ENCODE measurements at places on chromosomes 13 and 19.
A peak's percentile ranks its signal among the peaks of the same experiment; 100 is the strongest.

GRCh38 chr19:28349604-28350003, 863.3 kb downstream of the UQCRFS1 start:
- DNase-seq = no peak

DNA sequence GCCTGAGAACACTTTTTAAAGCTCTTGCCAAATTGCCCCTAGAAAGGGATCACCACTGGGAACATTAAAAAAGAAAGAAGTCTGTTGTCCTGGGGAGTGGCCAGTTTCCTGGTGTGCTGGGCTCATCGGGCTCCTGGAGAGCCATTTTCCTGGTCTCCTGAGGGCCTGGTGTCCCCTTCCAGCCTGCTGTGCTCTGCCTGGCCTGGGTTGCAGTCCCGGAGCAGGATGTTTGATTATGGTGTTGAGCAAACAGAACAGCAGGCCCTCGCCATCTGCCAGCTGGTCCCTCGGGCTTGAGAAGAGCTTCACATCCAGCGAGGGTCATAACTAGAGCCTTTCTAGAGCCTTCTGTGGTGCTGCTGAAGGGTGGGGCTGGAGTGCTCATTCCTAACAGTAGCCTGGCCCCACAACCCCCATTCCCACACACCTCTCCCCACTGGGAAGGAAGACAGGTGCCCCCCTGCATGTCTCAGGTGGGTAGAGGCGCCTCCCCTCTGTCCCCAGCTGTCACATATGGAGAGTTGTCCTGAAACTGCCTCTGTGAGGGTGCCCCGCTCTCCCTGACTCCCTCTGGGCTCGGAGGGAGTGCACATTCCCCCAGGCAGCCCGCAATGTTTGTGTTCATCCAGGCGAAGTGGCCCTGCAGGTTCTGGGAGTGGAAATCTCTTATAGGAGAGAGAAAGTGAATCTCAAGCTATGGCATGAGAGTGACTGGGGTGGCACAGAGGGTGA, 151.1 kb downstream of the SIPA1L3 start:
- no peak for DNase-seq

GRCh38 chr19:3984584-3984907, 717 bp downstream of the EEF2 start:
- DNase-seq = no peak

DNA sequence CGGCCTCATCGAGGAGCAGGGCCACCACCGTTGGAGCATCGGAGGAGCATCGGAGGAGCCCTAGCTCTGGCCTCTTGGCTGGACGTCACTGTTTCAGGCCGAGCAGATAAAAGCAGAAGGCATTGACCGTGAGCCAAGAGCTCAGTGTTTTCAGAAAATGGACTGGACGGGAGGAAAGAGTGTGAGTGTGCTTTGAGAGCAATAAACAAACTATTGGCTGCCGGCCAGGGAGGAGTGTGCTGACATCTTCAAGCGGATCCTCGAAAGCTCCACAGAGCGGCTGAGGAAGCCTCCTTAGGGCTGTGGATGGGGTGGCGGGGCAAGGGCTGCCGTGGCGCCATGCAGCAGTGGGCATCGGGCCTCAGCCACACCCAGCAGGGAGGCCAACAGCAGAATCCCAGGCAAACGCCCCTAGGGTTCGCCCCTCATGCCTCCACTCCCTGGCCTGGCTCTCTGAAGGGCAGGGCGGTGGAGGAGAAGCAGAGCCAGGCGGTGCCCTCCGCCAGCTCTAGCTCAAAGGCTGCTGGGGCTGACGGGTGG, 41.8 kb downstream of the IRS2 start:
- no peak for DNase-seq

DNA sequence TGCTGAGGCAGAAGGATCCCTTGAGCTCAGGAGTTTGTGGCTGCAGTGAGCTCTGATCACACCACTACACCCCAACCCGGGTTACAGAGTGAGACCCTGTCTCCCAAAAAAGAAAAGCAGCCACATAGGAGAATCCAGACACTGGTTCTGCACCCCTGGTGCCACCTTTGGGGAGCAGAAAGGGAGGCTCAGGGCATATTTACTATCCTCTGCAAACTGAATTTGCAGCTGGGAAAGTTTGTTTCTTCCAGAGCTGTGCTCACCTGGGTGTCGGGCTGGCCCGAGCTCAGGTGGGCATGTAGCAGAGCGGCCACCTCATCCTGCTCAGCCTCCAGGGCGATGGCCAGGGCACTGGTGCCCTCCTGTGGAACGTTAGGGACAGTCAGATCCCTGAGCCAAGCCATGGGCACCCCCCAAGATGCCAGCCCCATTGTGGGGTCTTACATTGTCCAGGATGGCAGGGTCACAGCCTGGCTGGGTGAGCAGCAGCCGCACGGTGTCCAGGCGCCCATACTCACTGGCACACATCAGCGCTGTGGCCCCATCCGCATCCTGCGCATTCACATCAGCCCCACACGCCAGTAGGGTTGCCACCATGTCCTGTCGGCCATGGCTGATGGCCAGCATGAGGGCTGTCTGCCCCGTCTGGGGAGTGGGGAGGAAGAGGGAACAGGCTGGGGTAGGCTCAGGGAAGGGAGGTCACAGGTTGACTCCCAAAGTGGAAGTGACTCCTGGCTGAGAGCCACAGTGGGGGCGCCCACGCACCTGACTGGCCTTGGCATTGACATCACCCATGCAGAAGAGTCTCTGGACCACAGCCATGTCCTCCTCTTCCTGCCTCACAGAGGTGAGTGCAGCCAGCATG, 3.1 kb downstream of the RPS28 start:
- DNase-seq = no peak

- DNase-seq = no peak
These were observed 435.8 kb upstream of the KLF12 start for GRCh38 chr13:74570046-74570445.

DNA sequence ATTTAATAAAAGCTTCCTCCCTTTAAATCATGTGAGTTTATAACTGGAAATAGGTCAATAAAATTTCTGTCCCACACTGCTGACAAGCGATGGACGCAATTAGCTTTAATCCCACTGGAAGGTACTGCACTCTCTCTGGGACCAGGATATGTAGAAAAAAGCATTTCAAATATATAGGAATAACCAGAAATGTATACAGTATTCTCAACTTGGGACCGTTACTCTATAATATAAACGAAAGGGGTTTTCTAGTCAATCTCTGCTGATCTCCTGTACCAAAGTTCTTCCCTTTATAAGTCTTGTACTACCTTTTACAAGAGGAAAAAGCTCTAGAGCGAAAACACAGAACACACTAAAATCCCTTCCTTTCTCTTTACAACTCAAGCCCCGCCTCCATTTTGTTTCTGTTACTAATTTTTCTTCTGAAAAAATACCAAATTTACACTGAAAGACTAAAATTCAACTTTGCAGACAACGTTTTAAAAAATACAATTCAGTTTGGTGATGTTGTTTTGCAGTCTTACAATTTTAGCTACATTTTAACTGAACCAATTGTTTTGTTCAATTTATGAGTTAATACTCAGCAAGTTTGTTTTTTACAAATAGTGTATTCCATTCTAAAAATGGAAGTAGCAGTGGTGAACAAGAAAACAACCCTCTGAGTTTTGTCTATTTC, 1.7 kb upstream of the USPL1 start:
- no peak for DNase-seq

DNA sequence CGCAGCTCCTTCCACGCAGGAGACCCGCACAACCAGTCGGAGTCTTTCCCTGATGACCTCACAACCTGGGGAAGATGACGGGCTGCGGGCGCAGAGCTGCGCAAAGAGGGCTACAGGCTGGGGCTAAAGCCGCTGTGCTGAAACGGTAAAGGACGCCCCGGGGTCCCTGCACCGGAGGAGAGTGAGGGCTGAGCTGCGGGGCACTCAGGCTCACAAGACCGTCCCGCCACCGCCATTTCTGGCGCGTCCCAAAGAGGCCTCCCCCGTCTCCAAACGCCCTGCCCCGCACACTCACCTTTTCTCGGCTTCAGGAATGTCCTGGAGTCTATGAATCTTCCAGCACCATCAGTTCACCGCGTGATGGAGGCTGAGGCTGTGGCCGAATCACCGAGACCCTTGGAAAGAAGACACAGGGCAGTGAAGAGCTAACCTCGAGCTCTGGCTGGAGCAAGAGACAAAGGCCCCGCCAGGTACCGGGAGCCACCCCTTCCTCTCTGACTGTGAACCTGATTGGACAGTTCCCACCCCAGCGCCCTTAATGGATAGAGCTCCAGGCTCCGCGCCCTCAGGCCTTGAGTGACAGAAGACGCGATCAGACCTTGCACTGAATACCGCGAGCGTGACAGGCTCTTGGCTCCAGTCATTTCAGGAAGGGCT, 41.8 kb upstream of the ZNF429 start:
- DNase-seq = no peak

DNA sequence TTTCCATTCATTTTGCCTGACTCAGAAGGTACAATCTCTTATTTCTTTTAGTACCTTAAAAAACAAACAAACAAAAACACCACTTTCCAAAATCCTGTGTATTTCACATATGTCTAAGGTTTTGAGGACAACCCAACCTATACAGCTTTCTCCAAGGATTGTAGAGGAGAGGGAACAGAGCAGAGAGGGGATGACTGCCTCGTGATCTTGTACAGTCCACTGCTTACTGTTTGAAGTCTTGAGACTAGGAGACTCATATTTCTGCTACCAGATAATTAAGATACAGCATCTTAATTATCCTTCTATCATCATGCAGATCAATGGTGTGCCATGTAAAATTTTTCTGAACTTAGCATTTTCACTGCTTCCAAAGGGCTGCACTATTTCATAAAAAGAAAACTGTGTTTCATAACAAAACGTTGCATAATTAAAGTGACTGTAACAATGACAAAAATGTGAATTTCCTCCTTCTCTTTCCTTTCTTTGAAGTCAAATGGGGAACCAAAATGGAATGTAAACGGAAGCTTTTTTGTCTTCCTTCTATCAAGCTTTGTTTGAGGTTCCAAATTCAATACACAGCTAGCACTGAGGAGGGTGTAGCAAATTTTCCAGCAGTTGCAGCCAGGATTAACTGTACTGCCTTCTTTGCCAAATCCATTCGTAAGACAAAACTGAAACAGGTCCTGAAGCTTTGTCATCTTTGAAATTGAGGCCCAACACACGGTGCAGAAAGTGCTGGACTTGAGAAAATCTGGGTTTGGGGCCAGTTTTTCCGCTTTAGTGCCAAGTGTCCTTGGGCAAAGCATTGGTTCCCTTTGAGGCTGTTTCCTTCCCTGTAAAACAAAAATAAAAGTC, 34.9 kb upstream of the RCBTB2 start:
- no peak for DNase-seq

DNA sequence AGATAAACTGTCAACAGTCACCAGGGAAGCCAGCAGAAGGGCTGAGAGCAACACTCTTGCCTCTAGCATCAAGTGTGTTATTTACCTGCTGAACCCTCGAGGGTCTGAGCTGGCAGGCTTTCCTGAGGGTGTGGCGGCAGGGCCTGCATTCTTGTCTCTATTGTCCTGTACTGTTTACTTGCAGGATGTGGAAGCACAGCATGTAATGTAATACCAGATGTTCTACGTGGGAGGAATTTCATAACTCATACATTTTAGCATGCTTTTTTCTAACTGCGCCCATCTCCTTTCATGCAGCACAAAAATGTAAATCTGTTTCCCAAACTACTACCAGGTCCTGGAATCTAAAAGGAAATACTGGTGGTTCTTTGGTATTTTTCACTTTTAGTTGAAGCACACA, 153.1 kb downstream of the RGCC start:
- no peak for DNase-seq

GRCh38 chr13:46858776-46859175, 38.1 kb downstream of the HTR2A start:
- DNase-seq = no peak

- peak; percentile 74 for DNase-seq
These were observed 13.3 kb upstream of the ISYNA1 start for GRCh38 chr19:18450931-18451836.

DNA sequence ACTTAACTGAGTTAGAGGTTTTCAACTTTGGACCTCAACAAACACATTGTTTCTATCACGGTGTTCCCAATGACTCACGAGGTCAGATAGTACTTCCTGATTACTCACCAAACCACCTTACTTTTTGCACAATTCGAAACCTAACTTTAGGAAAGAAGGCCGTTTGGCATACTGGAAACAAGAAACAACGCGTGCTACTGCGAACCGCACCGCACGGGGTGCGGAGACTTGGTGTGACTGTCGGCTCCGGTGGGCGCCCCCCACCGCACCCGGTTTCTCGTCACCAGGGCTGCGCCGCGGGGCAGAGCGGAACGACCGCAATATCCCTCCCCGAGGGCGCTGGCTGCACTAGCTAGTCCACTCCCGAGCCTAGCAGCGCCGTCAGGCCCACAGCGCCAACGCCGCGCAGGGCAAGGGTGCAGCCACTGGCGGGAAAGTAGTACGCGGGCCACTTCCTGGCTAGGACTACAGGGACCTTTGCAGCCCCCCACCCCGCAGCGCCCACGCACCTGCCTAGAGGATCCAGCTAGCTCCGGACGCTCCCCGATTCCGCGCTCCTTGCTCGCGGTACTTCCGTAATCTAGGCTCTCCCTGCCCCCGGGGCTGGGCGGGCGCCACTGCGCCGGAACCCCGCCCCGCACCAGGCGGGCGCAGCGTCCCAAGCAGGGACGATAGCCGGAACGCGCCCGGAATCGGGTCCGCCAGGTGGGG, at the start of gene PARP4:
Gene PARP4, minus strand, starts transcription at position 582 of the 711 bp plus-strand sequence. CDS start 9,002 bp downstream, outside the sequence.
- DNase-seq = peak; percentile 64

Measured in stimulated activated naive CD4-positive, alpha-beta T cell treated with Interleukin-2 at 50 U/mL for 16 hours (primary cell).